ENCODE measurements at places on chromosomes 12 and 14.

GRCh38 chr12:27332407-27332713, 276 bp upstream of the BMAL2 start:
- no peak for DNase-seq

DNA sequence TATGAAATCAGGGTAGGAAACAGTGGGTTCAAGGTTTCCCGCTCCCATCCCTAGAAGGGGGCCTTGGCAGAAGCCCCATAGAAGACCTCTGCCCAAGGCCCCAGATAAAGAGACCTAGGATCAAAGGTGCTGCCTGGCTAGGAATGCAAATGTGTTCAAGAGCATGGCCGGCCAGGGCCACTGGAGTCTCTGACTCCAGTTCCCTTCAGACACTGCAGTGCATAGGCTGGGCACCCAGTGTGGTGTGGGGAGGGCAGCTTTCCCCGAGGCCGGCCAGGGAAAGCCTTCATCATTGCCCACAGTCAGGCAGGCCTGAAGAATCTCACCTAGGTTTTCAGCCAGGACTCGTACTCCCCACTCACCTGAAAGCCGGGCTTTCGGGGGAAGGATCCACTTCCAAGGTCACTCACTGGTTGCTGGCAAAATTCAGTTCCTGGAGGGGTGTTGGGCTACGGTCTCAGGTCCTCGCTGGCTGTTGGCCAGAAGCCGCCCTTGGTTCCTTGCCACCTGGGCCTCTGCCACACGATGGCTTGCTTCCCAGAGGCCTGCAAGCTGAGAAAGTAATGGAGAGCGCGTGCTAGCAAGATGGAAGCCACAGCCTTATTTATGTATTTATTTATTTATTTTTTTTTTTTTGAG, 9.7 kb upstream of the PEBP1 start:
- DNase-seq = no peak

DNA sequence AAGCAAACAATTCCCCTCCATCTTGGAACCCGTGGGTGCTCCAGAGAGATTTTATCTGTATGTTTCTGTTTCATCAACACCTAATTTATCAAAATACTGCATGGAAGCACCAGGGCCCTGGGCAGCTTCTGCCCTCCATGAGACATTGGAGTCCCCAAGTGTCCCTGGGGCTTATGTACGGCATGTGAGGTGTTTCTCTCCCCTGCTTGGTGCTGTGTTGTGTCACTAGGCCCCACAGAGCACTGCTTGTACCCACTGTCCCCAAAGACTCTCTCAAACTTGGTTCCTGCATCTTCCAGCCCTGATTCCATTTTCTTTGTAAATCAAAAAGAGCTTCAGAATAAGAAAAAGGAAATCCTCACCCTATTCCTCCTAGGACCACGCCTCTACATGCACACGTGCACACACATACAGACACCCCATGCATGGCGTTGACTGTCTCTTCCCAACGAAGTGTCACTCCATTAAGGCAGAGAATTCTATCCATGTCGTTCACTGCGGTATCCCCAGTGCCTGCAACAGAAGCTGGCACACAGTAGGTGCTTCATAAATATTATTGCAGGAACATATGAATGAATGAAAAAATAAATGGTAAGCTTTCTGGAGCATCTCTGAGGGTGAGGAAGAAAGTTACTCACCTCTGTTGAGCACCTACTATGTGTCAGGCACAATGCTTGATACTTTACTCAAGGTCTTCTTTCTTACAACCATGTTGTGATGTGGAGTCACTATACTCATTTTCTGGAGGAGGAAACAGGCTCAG, 191.6 kb downstream of the DICER1 start:
- DNase-seq = no peak

- no peak for DNase-seq
Observed at GRCh38 chr12:69662764-69663163, 36.3 kb downstream of the BEST3 start.

DNA sequence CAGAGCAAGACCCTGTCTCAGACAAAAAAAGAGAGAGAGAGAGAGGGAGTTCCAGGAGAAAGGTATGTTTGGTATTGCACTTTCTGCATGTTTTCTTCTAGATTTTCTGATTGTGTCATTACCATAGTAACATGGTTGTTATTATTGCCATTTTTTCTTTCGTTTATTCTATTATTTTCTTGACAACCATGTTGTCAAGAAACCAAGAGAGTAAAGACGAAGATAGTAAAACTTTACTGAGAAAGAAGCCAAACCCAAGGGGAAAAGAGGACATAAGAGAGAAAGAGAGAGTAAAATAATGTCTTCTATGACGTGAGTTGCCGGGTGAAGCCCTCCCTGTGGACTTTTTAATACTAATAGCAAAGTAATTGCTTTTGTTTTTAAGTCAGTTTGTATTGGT, 1186.0 kb upstream of the SEL1L start:
- no peak for DNase-seq

DNA sequence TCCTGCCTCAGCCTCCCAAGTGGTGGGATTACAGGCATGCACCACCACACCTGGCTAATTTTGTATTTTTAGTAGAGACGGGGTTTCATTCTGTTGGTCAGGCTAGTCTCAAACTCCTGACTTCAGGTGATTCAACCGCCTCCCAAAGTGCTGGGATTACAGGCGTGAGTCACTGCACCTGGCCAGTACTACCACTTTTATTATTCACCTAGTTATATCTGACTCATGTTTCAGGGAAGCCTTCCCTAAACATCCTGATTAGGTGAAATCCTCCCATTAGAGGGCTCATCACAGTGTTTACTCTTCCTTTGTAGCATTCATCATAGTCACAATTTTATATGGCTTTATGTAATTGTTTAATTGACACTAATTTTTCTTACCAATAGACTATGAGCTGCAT, 295.3 kb upstream of the SOX5 start:
- DNase-seq = no peak

DNA sequence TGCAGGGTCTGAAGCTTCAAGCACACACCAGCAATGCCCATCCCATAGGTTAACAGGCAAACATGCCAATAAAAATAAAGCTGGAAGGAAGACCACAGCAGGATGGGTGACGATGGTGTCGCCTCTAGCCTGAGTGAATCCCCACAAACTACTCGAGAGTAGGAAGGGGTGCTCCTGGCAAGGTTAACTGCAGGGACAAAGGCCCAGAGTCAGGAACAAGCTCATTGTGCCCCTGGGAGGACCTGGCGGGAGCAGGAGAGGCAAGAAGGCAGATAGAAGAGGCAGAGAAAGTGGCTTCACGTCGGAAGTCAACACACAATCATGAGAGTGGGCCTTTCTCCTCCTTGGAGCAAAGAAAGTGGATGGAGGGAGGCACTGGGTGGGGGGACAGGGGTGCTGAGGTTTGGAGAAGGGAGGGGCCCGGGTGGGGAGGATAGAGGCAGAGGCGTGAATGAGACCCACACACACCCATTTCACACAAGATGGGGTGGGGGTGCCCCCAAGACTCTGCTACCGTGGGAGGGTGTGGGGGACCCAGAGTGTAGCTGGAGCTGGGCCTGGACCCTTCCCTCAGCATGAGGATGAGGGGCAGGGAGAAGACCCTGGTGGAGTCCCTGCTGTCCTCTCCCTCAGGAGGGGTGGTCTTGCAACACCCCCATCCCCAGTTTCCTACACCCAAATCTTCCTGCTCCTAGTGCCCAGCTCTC, 43.1 kb downstream of the DIO3 start:
- no peak for DNase-seq

- no peak for DNase-seq
Observed at GRCh38 chr12:89680409-89680808, 28.2 kb downstream of the ATP2B1 start.

DNA sequence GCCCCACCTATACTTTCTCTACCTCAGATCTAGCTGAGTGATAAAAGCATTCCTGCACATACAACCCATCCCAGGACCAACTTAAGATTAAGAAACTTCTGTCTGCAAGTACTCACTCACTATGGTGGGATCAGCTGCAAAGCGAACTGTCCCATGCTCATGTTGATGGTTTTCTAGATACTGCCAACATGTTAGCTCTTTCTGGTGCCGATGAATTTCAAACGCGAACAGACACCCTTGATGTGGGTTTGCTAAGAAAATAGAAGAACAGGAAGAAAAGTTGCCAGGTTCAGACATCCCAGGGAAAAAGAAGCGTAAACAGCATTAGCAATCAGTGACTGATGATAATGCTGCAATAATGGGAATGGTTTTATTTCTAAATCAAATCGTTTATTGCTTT, 1.5 kb upstream of the SLC39A2 start:
- no peak for DNase-seq

GRCh38 chr14:75350505-75351060, 72.0 kb downstream of the FOS start:
- no peak for DNase-seq

GRCh38 chr12:110371408-110372055, 32.0 kb downstream of the ANAPC7 start:
- no peak for DNase-seq

Data from GOT3 (cell line).